ENCODE measurements at places on chromosomes 4 and X. TPM values are rescaled to one million over a fixed set of nuclear protein-coding genes. Genes with fewer than 3 reads are reported as not detected.

Gene TAF7L
- 0.16 TPM for total RNA-seq

- no peaks in the 10 kb centered on the region for H3K36me3 ChIP-seq
- H3K27ac ChIP-seq = no peak overlapping the region
- no peak for DNase-seq
- H3K4me1 ChIP-seq = no peaks in the 10 kb centered on the region
- H3K27me3 ChIP-seq = no peaks in the 10 kb centered on the region
Observed at GRCh38 chr4:7727749-7728148, 211.9 kb downstream of the AFAP1 start.

GRCh38 chrX:138765051-138765450 lies 53.5 kb upstream of the FGF13 start:
- no peak overlapping the region for H3K27ac ChIP-seq
- no peak for DNase-seq
- no peak overlapping the region for H3K4me3 ChIP-seq
- no peaks in the 10 kb centered on the region for H3K4me1 ChIP-seq

- H3K4me1 ChIP-seq = no peaks in the 10 kb centered on the region
- H3K27ac ChIP-seq = no peak overlapping the region
- no peaks in the 10 kb centered on the region for H3K27me3 ChIP-seq
- H3K36me3 ChIP-seq = no peaks in the 10 kb centered on the region
- DNase-seq = no peak
Observed at GRCh38 chrX:100695991-100696390, 35.9 kb downstream of the SYTL4 start.

- H3K4me3 ChIP-seq = no peak overlapping the region
- DNase-seq = no peak
- no peaks in the 10 kb centered on the region for H3K36me3 ChIP-seq
- H3K27ac ChIP-seq = no peak overlapping the region
- H3K4me1 ChIP-seq = no peaks in the 10 kb centered on the region
Observed at GRCh38 chr4:129326571-129327460, 230.9 kb downstream of the C4orf33 start.

GRCh38 chr4:108466936-108467902 lies 153.2 kb upstream of the RPL34 start:
- H3K27ac ChIP-seq = no peak overlapping the region
- DNase-seq = no peak
- H3K4me3 ChIP-seq = no peak overlapping the region
- H3K4me1 ChIP-seq = no peaks in the 10 kb centered on the region
- no peaks in the 10 kb centered on the region for H3K27me3 ChIP-seq
- H3K36me3 ChIP-seq = no peaks in the 10 kb centered on the region

GRCh38 chr4:34066126-34066525 lies 2178.2 kb downstream of the ARAP2 start:
- DNase-seq = no peak
- no peak overlapping the region for H3K27ac ChIP-seq
- no peak overlapping the region for H3K4me3 ChIP-seq
- H3K27me3 ChIP-seq = no peaks in the 10 kb centered on the region
- no peaks in the 10 kb centered on the region for H3K36me3 ChIP-seq

DNA sequence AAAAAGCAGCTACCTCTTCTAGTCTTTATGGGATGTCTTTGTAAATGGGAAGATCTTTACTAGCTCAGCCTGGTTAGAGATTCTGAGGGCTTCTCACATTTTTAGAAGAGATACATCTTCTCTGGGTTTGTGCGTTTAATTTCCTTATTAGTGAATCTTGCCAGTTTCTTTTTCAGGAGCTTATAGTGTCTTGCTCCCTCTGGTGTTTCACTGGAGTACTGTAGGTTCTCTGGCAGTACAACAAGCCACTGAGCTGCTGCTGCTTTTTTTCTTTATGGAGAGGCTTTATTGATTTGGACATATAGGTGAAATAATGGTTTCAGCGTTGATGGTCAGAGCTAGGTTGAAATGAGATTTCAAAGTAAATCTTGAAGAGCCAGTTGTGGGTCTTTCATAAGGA lies 82.9 kb downstream of the LAS1L start:
- no peaks in the 10 kb centered on the region for H3K4me1 ChIP-seq
- DNase-seq = no peak
- H3K27me3 ChIP-seq = no peaks in the 10 kb centered on the region

All from sigmoid colon (tissue), 7 donors.